ENCODE measurements at places on chromosomes 12 and 14.
A peak's percentile ranks its signal among the peaks of the same experiment; 100 is the strongest.

DNA sequence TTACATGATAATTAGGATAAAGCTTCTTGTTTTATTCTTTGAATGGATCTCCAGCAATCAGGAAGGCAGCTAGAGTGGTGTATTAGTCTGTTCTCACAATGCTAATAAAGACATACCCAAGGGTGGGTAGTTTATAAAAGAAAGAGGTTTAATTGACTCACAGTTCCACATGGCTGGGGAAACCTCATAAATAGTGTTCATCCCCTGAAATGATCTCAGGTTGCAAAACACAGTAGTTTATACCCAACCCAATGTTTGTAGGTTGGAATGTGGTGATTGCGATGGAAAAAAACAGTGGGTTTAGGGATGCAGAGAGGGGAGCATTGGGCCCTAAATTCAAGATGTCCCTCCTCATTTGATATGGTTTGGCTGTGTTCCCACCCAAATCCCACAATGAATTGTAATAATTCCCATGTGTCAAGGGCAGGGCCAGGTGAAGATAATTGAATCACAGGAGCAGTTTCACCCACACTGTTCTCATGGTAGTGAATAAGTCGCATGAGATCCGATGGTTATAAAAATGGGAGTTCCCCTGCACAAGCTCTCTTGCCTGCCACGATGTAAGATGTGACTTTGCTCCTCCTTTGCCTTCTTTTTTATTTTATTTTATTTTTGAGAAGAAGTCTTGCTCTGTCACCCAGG lies 11.5 kb downstream of the MUCL1 start:
- no peak for DNase-seq

DNA sequence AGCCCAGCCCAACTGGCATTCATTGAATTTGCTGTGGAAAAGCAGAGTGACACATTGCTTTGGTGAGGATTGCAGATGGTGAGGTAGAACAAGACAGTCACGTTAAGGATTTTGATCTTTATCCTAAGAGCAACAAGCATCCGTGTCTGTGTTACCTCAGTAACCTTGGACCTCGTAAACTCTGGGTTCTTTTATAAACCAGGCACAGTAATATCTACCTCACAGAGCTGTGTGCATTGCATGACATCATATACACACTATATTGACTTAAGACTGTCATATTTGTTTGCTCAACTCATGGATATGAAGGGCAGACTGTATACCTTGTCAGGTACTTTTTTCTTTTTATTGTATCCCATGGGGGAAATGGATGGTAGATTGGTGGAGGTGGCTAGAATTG lies 156.2 kb downstream of the ETV6 start:
- DNase-seq, result no peak

DNA sequence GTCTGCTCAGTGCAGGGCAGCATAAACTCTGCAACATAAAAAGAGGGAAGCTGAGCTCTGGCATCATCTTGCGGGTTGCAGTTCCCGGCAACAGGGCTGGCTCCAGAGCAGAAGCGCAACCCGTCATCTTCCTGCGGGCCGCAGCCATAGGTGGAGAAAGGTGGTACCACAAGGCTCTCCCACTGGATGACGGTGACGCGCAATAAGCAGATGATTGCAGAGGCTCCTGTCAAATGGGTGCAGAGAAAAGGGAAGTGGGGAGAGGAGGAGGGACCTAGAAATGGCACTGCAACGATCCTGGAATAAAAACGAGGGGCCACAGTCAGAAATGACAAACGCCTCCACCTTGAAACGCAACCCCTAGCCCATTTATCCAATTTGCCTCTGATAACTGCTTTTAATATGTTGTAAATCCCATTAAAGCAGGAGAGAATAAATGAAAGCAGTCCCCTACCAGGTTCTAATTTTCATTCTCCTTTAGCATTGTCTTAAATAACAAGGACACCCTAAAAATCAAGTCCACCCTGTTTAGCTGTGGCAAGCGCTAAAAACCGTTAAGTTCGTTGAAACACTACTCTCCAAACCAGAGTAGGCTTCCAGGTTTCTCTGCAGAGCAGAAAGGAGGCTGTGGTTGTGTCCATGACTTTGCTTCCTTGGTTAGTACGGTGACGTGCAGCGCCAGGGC lies 30.9 kb upstream of the TUBA1C start:
- peak; percentile 5 for DNase-seq

- DNase-seq, result no peak
Measured at GRCh38 chr12:69660164-69660863, 38.8 kb downstream of the BEST3 start.

GRCh38 chr12:7155471-7156034 lies 25.4 kb downstream of the CLSTN3 start:
- no peak for DNase-seq

- DNase-seq, result no peak
Measured at GRCh38 chr12:129213551-129213950, 360.3 kb downstream of the GLT1D1 start.

DNA sequence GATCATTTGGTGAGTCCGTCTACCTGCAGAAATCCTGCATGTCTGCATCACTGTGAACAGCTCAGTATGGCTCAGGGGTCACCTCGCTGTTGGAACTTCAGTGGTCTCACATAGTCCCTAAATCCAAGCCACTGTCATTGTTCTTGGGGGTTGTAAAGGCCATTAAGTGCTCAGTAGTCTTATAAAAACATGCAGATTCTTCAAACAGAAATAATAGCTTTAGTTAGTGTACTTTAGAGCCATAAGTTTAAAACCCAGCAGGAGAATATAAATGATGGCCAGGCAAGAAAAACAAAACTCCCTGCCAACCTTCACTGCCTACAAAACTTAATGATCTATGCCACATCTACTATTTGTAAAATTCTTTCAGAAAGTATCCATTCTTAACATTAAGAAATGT lies 396.3 kb downstream of the SYT1 start:
- DNase-seq, result no peak

GRCh38 chr14:32762886-32763285 lies 175.8 kb upstream of the NPAS3 start:
- no peak for DNase-seq

DNA sequence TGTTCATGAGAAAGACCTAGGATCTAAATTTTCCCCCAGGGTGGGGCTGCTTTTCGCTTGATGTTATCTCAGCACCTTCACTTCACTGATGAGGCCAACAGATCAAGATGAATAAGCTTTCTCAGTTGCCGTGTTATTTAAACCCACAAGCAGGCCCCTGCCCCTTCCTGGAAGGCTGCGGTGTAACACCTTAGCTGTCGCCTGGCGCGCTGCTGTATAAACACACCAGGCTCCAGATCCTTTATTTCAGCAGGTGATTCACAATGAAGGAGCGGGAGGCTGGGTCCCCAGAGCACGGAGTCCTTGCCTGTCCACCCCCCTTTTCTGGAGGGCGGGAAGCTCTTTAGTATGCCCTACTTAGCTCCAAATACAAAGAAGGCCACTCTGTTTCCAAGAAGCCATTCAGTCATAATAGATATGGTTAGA lies 515.4 kb downstream of the FUT8 start:
- peak; percentile 88 for DNase-seq

GRCh38 chr14:99255621-99256482 lies 16.1 kb downstream of the BCL11B start:
- DNase-seq, result no peak

DNA sequence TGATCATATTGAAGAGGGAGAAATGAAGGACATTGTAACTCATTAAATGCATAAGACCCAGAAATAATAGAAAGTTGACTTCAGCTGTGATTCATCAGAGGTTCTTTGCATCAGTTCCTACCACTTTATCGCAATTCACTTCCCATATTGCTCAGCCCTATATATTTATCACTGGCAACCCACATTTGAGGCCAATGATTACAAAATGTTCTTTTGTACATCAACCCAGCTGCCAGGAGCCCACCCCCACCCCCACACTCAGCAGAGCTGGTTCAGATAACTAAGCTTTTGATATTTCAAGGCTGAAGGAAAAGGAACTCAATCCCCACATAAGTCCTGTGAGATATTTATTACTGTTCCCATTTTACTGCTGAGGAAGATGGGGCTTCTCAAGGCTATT lies 51.2 kb upstream of the TMPO start:
- DNase-seq, result no peak

DNA sequence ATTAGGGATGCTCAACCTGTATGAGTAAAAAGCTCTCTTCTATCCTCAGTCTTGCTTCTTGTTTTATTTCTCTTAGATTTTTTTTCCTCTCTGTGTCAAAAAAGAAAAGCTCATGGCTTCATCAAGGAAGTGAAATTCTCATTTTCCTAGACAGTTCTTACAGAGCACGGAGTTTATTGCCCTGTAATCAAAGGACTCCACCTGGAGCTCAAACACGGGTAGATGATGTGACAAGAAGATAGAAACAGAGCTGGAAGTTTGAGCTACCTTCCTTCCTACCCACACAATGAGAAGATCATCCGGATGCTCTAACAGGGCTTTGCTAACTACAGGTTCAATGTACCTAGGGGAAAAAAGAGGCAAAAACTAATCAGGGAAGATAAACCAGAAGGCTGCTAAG lies 564.8 kb downstream of the MED13L start:
- no peak for DNase-seq
